Dorsolateral prefrontal cortex (tissue), 122 donors: ENCODE measurements at places on chromosomes 2 and 18. TPM values are rescaled to one million over a fixed set of nuclear protein-coding genes. Genes with fewer than 3 reads are reported as not detected.

DNA sequence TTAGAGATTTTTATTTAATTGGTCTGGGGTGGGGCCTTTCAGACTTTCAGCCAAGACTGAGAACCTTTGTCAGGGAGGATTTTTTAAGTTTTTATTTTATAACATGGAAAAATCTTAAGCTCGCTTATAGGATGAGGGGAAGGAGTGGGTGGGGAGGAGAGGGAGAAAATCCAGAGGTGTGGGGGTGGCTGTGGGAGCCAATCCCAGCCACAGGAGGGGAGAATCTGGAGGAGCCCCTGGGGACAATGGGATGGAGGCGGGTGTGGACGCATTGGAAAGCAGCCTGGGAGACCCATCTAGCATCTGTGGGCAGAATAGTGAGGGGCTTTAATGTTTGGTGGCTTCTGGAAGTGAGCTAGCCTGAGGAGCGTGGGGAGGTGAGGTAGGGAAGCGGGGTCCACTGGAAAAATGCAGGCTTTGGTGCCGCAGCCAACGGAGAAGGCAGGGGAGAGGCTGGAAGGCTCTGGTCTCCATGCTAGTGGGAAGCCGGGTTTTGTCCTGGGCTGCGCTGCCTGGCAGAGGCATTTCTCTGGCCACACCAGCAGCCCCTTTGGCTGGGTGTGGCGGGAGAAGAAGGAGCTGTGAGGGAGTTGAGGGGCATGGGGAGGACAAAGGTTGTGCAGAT lies 11.5 kb upstream of the INPP5D start:
- no peak for DNase-seq

Gene TMEM178A
- 84.3 TPM for total RNA-seq

- DNase-seq, result no peak
Observed at GRCh38 chr2:43218155-43218701, 8.2 kb downstream of the ZFP36L2 start.

GRCh38 chr18:70311726-70312125 lies 22.9 kb downstream of the SOCS6 start:
- DNase-seq, result no peak

Gene CYTIP
- 3.6 TPM for total RNA-seq

- DNase-seq, result no peak
Observed at GRCh38 chr18:7748251-7749007, 181.3 kb downstream of the PTPRM start.

DNA sequence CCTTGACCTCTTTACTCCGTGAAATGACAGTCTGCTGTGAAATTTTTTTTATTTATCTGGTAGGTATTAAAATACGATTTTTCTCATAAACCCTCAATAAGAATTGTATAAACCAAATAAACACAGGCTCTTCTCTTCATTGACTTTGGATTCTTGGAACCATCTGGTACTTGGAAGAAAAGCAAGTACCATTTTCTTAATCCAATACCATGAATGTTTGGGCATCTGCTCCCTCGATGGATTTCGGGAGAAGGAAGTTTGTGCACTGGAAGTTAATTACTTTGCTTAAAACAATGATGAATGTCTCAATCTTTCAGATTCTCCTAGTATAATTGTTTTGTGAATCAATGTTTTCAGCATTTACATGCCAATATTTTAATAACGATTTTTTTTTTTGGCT lies 5.3 kb upstream of the SCG2 start:
- DNase-seq, result no peak

Gene ADCYAP1
- 10.1 TPM for total RNA-seq

Gene ANO7
- total RNA-seq, result 6.5 TPM

GRCh38 chr2:174343623-174344455 lies 9.1 kb downstream of the SP9 start:
- no peak for DNase-seq

- DNase-seq, result no peak
Observed at GRCh38 chr2:204187229-204188083, 250.9 kb downstream of the ICOS start.

DNA sequence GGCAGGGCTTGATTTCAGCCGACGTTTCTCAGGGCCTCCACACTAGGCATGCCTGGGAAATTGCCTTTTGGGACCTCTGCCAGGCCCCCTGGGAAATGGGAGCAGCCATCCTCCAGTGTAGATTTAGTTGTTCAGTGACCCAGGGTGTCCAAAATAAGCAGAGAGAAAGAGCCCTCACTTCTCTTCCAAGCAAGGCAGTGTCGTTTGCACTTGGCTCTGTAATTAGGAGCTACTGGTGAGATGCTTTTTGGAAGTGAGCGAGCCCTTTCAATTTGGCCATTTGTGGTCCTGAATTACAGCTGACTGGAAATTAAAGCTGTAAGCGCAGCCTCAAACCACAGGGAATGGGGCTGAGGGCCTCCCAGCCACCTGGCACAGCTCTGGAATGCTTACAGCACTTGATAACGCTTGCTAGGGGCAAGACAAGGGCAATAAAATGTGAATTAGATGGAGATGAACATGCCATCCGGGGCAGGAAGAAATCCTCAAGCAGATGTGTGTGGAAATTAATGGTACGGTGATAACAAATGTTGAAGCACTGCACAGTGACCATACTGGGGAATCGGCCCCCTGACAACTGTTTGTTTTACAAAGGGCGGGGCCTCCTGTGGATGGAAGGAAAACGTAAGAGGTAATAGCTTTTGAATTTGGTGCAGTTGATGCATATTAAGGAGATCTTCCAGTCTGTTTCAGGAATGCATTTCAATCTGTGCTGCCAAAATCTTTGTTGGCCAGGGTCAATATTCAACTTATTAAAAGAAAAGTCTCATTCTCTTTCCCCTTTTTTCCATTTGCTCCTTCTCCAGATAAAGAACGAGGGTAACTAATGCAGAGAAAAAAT lies 173.1 kb downstream of the UXS1 start:
- no peak for DNase-seq

Gene CD207
- total RNA-seq, result 0.34 TPM

Gene HOXD8
- not detected for total RNA-seq

Gene GALNT5
- total RNA-seq, result 0.10 TPM

GRCh38 chr18:58980991-58981390 lies 116.3 kb downstream of the ZNF532 start:
- DNase-seq, result no peak

DNA sequence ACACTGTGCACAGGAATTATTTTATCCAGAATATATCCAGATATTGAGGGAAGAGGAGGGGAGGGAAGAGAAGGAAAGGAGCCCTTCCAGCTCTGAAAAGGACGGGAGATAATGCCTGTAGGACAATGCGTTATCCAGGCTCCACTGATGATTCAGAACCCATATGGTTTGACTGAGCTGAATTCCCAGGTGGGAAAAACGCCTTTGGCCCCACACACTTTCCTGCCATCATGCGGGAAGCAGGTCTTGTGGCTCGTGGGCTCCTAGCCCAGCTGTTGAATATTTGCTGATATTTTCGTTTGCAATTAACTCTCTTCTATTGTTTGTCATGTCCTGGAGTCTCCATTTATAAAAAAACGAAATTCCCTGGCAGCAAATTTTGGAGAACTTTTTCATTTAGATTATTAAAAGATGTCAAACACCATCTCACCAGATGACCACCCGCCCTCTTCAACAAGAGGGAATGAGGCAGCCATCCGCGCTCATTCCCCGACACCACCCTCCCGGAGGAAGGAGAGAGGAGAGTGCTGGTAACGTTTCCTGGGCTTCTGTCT lies 8.9 kb downstream of the COL6A3 start:
- no peak for DNase-seq

- DNase-seq, result no peak
Observed at GRCh38 chr2:215791481-215791937, 221.8 kb downstream of the MREG start.

Gene RBM43
- total RNA-seq, result 3.7 TPM

GRCh38 chr2:238129166-238130010 lies 9.1 kb upstream of the KLHL30 start:
- DNase-seq, result no peak

Gene NT5C1B
- total RNA-seq, result not detected

- no peak for DNase-seq
Observed at GRCh38 chr18:4230450-4231168, 224.5 kb downstream of the DLGAP1 start.

Gene CENPA
- not detected for total RNA-seq
